ENCODE measurements at places on chromosomes 1 and 21. TPM values are rescaled to one million over a fixed set of nuclear protein-coding genes. Genes with fewer than 3 reads are reported as not detected.

DNA sequence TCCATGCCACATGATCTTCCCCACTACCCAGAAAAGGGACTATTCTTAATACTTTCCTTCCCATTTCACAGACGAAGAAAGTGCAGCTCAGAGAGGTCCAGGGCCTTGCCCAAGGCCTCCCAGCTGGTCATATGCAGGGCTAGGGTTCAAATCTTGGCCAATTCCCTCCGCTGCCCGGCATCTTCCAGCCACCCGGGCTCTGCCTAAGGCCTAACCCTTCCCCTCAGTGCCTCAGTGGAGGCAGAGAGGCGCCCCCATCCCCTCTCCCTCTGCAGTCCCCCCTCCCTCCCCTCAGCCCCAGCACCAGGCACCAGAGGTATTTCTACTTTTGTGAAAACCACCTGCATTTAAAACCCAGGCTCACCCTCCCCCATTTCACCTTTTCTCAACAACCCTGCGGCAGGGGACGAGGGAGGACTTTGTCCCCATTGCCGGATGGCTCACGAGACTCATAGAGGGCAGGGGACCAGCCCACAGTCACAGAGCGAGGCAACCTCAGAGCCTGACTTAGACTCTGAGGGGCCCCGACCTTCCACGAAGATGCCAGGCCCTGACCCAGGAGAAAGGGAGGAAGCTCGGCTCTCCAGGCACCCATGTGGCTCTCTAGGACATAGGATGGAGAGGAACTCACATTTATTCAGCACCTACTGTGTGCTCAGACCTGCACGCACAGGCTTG, 12.3 kb downstream of the LAPTM5 start:
- H3K4me3 ChIP-seq, result no peak overlapping the region
- H3K4me1 ChIP-seq, result peaks cover 25% of the 10 kb centered on the region
- H3K36me3 ChIP-seq, result no peaks in the 10 kb centered on the region
- H3K27ac ChIP-seq, result no peak overlapping the region
- DNase-seq, result no peak

GRCh38 chr1:40362699-40363098, 10.8 kb upstream of the SMAP2 start:
- H3K4me3 ChIP-seq, result no peak overlapping the region
- H3K27ac ChIP-seq, result no peak overlapping the region
- DNase-seq, result peak; percentile 45
- no peaks in the 10 kb centered on the region for H3K27me3 ChIP-seq
- H3K36me3 ChIP-seq, result no peaks in the 10 kb centered on the region

The AVPR1B gene
- polyA plus RNA-seq, result 0.70 TPM

The BRINP3 gene
- 4.7 TPM for polyA plus RNA-seq

DNA sequence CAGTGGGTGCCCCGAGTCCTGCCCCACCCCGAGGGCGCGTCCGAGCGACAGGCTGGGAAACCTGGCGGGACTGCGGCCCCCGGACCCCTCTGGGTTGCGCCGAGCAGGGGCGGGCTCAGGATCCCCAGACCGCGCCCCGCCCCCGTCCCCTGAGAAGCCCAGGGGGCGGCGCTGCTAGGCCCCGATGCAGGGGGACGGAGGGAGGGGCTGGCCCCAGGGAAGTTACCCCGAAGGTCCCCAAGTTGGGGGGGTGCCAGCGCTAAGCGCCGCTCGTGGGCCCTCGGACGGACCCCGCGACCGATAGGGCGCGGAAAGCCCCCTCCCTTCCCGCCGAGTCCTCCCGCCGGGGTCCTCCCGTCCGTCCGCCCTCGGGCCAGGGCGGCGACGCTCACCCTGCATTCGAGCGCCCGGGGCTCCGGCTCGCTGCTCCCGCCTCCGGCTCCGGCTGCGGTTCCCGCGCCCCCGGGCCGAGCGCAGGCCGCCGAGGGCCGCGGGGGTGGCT, 414 bp downstream of the GPR153 start:
- peak; percentile 67 for DNase-seq
- peak overlapping the region; percentile 61 for H3K4me3 ChIP-seq
- H3K4me1 ChIP-seq, result peaks cover 52% of the 10 kb centered on the region
- peaks cover 15% of the 10 kb centered on the region for H3K27me3 ChIP-seq

The TEX38 gene
- 0.41 TPM for polyA plus RNA-seq

- no peaks in the 10 kb centered on the region for H3K36me3 ChIP-seq
- DNase-seq, result no peak
- H3K4me3 ChIP-seq, result no peak overlapping the region
- H3K4me1 ChIP-seq, result peaks cover 19% of the 10 kb centered on the region
Measured at GRCh38 chr21:41369920-41370839, 8.4 kb downstream of the MX2 start.

The AQP10 gene
- polyA plus RNA-seq, result not detected

The HAPLN2 gene
- polyA plus RNA-seq, result 0.57 TPM

The ADORA3 gene
- 1.2 TPM for polyA plus RNA-seq

DNA sequence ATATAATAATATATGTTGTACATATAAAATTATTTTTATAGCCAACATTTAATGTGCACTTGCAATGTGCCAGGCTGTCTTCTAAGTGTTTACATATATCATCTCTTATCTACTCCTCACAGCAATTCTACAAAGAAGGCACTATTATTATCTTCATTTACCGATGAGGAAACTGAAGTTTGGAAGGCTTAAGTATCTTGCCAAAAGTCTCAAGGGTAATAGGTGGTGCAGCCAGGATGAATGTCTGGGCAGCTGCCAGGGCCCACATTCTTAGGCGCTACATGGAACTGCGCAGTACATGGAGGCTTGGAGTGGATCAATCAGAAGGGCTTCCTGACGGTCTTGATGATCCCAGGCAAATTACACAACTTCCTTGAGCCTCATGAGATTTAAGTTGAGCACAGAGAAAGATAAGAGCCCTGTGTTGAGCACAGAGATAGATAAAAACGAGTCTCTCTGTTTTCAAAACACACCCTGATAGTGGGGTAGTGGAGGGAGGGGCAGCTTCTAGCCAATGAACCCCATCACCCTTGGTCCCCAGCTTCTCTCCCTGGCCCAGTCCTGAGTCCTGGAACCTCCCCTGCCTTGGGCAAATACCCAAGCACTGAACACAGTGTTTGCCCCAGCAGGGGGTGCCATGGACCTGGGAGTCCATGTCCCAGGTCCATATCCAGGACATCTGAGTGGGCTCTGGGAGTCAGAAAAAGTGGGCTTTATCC, 9.2 kb downstream of the POU3F1 start:
- peaks cover 29% of the 10 kb centered on the region for H3K27me3 ChIP-seq
- no peak for DNase-seq
- H3K4me3 ChIP-seq, result no peak overlapping the region
- H3K4me1 ChIP-seq, result no peaks in the 10 kb centered on the region
- H3K27ac ChIP-seq, result no peak overlapping the region
- no peaks in the 10 kb centered on the region for H3K36me3 ChIP-seq

DNA sequence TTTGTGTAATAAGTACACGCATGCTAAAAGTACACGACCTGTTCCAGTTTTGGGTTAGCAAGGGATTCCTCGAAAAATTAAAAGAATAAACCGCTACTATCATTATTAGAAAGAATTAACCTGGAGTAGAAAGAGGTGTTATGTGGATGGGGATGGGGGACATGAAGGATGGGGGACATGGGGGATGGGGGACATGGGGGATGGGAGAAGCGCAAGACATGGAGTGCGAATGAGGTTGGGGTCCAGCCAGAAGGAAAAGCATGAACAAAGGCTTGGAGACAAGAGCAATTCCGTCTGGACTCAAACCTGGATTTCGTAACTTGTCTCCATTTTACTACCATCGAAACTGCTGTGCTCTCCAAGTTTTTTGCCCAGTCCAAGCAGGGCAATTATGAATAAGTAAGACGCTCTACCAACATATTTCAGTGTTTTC, 591 bp upstream of the KDM1A start:
- H3K27me3 ChIP-seq, result no peaks in the 10 kb centered on the region
- no peaks in the 10 kb centered on the region for H3K36me3 ChIP-seq
- H3K27ac ChIP-seq, result peak overlapping the region; percentile 85
- peak overlapping the region; percentile 92 for H3K4me3 ChIP-seq
- peak; percentile 50 for DNase-seq

GRCh38 chr1:153251562-153251961, 7.9 kb upstream of the LORICRIN start:
- H3K36me3 ChIP-seq, result no peaks in the 10 kb centered on the region
- no peaks in the 10 kb centered on the region for H3K4me1 ChIP-seq
- H3K4me3 ChIP-seq, result no peak overlapping the region

- no peaks in the 10 kb centered on the region for H3K4me1 ChIP-seq
- no peak overlapping the region for H3K27ac ChIP-seq
- no peak overlapping the region for H3K4me3 ChIP-seq
- no peaks in the 10 kb centered on the region for H3K36me3 ChIP-seq
- DNase-seq, result no peak
Measured at GRCh38 chr1:220291580-220291979, 19.3 kb upstream of the RAB3GAP2 start.

DNA sequence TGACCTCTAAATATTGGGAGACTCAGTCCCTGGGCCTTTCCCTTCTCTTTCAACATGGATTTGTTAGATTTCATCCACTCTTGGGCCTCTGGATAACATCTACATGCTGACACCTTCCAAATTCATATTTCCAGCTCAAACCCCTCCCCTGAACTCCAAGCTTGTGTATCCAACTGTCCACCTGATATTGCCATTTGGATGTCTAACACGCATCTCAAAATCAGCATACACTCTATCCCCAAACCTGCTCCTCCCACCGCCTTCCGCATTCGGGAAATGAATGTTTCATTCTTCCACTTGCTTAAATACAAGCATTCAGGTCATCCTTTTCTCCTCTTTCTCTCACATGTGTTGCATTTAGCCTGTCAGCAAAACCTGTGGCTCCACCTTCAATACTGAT, 17.5 kb upstream of the KAZN start:
- H3K27me3 ChIP-seq, result peaks cover 3% of the 10 kb centered on the region
- no peaks in the 10 kb centered on the region for H3K36me3 ChIP-seq
- H3K4me1 ChIP-seq, result no peaks in the 10 kb centered on the region
- no peak overlapping the region for H3K27ac ChIP-seq

DNA sequence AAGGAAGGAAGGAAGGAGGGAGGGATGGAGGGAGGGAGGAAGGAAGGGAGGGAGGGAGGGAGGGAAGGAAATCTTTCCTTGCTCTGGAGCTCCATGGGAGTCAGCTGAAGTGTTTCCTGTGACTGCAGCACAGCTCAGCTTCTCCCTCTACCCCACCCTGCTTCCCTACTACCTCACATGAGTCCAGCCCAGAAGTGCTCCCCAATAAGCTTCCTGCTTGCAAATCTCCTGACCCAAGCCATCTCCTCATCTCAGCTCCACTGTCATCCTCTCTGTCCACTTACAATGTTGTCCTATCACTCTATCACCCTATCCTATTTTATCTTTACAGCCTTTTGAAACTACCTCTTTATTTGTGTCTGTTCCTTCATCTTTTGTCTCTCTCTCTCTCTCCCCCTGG, 52.9 kb upstream of the SSBP3 start:
- no peaks in the 10 kb centered on the region for H3K27me3 ChIP-seq
- DNase-seq, result no peak
- H3K36me3 ChIP-seq, result no peaks in the 10 kb centered on the region
- H3K4me3 ChIP-seq, result no peak overlapping the region
- no peak overlapping the region for H3K27ac ChIP-seq
- peaks cover 27% of the 10 kb centered on the region for H3K4me1 ChIP-seq

GRCh38 chr1:68229650-68230483, 2.5 kb downstream of the WLS start:
- H3K27ac ChIP-seq, result peak overlapping the region; percentile 89
- peak overlapping the region; percentile 60 for H3K4me3 ChIP-seq
- H3K27me3 ChIP-seq, result no peaks in the 10 kb centered on the region
- H3K4me1 ChIP-seq, result peaks cover 13% of the 10 kb centered on the region

- no peak for DNase-seq
- H3K27ac ChIP-seq, result no peak overlapping the region
- no peaks in the 10 kb centered on the region for H3K36me3 ChIP-seq
- H3K4me1 ChIP-seq, result peaks cover 23% of the 10 kb centered on the region
- no peak overlapping the region for H3K4me3 ChIP-seq
Measured at GRCh38 chr1:214553142-214553710, 1.8 kb upstream of the PTPN14 start.

The MROH7 gene
- 1.4 TPM for polyA plus RNA-seq

DNA sequence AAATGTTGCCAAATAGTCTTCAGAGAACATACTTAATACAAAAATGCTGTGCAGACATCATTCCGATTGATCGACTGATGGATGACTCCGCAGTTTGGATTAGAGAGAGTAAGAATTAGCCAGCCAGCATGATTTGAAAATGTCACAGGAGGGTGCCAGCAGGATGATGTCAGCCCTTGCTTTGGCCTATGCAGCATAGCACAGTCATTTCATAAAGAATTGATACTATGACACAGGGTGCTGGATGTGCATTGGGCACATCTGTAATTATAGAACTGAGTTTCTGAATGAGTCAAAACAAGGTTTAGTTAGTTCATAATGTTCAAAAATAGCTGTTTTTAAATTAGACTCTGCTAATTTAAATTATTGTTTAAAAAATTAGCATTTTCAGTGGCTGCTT, 21.6 kb upstream of the TRAF5 start:
- peaks cover 13% of the 10 kb centered on the region for H3K36me3 ChIP-seq
- no peak overlapping the region for H3K27ac ChIP-seq
- no peaks in the 10 kb centered on the region for H3K27me3 ChIP-seq
- H3K4me1 ChIP-seq, result no peaks in the 10 kb centered on the region
- no peak overlapping the region for H3K4me3 ChIP-seq
- DNase-seq, result no peak

The LRRC38 gene
- polyA plus RNA-seq, result 21.8 TPM

DNA sequence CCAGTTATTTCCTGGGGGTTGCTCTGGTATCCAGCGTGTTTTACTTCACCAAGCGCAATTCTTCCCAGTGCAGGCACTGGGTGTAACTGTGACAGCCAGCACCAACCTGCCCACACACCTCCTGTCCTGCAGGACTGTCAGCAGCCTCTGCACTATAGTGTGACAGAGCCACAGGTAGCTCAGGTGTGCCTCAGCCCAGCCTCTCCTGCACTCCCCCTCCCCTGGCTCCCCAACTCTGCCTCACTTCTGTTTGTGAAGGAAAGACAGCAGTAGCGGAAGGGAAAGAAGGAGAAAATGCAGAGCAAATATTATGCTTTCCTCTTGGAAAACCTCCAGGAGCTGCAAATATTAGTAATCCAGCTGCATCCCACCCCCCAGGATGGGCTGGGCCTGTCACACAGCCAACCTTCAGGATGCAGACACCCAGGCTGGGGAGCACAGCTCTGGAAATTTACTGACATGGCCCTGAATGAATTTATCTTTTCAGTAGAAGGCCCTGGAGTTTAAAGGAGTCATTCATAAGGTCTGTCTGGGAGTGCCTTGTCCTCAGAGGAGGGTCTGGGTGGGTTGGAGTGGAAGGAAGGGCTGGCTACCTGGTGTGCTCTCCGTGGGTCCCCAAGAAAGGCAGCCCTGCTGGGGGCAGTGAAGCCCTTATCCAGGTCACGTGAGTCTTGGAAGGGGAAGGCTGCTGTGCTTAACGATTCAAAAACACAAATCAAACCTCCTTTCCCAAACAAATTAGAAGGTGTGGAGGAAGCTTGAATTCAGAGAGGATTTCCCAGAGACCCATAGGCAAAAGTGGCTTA, 20.9 kb downstream of the CAPN2 start:
- peaks cover 18% of the 10 kb centered on the region for H3K36me3 ChIP-seq
- H3K27ac ChIP-seq, result peak overlapping the region; percentile 88
- no peak overlapping the region for H3K4me3 ChIP-seq
- DNase-seq, result peak; percentile 92
- no peaks in the 10 kb centered on the region for H3K27me3 ChIP-seq
- H3K4me1 ChIP-seq, result peaks cover 57% of the 10 kb centered on the region

The TMEM234 gene
- 7.8 TPM for polyA plus RNA-seq

All from muscle of leg (tissue), 16 donors.